ENCODE measurements at places on chromosomes 16 and 17.

DNA sequence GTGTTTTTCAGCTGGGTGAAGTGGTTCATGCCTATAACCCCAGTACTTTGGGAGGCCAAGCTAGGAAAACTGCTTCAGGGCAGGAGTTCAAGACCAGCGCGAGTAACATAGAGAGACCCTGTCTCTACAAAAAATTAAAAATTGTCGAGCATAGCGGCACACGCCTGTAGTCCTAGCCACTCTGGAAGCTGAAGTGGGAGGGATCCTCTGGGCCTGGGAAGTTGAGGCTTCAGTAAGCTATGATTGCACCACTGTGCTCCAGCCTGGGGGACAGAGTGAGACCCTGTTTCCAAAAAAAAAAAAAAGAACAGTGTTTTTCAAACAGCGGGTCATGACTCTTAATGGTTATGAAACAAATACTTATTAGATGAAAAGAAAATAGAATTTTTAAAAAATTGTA, 2.3 kb upstream of the CYTH1 start:
- DNase-seq: no peak

DNA sequence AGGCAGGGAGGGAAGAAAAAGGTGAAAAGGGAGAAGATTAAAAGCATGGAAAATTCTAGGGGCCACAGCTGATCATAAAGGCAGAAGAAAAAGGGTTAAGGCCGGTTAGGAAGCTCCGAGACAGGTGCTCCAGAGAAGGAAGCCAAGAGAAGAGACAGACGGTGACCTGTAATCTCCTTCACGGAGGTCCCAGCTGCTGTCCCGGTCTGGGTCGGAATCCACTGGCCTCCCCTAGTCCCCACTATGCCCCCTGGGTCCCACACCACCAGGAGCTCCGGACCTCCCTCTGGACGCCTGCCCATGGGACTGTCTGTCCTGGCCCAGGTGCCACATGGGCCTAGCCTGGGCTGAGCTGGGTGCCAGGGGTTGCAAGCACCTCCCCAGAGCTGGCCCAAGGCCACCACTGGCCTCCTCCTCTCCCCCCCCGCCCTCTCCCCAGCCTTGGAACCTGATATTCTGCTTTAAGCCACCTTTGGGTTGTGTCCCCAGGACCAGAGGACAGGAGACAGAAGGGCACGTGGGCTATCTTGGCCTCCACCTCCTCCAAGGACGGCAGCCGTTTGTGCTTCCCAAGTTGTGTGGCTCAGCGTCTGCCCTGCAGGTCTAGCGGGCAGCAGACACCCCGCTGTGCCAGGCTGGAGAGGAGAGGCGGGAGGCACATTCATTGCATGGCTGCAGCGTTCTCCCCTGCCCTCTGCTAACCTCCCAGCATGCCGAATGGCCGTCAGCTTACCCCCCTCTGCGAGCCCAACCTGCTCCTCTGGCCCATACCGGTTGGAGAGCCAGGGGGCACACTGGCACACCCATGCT, 102.4 kb downstream of the ENGASE start:
- DNase-seq: no peak

GRCh38 chr16:54585998-54586340, 299.4 kb upstream of the IRX3 start:
- DNase-seq: no peak

DNA sequence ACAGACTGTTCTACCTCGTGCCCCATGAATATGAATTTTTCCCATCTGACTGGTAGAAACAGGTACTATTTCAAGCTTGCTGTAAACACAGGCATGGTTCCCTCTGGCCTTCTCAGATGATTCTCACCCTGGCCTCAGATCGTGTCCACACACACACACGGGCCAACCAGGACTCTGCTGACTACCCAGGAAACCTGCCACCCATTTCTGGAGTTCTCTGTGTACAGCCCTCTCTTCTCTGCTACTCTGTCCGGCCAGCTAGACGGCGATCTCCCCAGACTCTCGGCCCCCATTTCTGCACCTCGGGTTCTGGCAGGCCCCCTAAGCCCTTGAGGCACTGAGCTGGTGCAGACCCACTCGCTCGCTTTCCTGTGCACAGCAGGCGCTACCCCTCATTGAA, 31.2 kb downstream of the RPA1 start:
- no peak for DNase-seq

GRCh38 chr17:19270704-19271611, 33.8 kb downstream of the EPN2 start:
- DNase-seq: no peak

- DNase-seq: no peak
These were observed 1.1 kb downstream of the RARA start for GRCh38 chr17:40309949-40310510.

DNA sequence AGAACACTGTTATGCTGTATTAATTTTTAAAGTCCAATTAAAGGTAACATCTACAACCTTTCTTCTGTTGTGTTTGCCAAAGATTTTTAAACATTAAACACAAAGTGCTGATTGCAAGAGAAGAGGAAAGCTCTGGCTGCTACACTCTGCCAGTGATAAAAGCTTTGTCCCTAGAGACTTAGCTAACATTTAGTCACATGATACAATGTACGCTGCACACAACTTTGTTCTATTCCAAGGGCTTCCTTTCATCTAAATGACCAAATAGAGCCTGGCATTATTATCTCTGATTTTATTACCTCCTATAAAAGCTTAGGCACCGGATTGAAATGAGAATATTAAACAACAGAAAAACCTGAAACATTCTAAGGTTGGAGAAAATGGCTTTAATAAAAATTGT, 388.7 kb upstream of the PMFBP1 start:
- DNase-seq: no peak

DNA sequence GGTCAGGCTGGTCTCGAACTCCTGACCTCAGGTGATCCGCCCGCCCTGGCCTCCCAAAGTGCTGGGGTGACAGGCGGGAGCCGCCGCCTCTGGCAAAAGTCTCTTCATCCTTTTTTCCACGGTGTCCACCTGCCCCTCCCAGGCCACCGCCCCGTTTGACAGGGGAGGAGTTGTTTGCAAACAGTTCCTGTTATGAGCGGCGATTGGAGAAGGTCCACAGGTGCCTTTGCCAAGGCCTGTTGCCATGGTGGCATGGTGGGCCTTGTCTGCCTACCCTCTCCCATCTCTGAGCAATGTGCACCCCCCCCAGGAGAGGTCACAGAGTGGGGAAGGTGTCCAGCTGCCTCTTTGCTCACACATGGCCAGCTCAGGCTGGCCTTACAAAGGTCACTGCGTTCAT, 16.0 kb upstream of the RAP1GAP2 start:
- no peak for DNase-seq

DNA sequence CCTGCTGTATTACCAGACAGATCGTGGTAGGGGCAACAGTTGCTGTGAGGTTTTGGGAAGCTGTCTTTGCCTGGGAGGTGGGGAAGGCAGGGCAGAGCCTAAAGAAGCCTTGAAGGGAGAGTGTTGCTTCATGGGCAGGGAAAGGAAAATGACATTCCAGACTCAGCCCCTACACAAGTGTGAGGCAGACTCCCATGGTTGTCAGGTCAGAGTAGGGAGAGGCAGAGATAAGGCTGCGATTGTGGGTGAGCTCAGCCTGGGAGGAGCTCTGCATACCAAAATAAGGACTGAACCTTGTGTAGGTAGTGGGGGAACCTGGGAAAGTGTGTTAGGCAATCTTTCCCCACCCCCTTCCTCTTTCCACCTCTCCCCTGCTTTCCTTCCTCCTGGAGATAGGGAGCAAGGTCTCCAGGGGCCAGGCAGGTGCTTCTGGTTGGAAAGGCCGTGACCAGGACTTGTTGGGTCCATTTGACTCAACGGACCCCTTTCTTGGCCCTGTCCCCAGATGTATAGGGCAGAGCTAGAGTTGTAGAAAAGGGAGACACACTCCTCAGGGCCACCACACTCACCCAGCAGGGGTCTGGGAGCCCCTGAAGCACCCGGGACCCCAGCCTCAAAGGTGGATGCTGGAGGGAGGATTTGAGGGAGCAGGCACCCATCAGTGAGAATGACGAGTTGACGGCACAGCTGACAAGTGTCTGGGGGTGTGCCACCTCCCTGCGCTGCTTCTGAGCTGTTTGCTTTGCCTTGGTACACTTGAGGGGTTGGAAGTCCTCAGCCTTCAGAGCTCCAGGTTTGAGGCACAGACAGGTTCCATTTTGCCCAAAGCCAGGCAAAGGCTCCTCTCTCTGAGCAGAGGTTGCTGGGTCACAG, 18.5 kb upstream of the TOB1 start:
- DNase-seq: no peak

DNA sequence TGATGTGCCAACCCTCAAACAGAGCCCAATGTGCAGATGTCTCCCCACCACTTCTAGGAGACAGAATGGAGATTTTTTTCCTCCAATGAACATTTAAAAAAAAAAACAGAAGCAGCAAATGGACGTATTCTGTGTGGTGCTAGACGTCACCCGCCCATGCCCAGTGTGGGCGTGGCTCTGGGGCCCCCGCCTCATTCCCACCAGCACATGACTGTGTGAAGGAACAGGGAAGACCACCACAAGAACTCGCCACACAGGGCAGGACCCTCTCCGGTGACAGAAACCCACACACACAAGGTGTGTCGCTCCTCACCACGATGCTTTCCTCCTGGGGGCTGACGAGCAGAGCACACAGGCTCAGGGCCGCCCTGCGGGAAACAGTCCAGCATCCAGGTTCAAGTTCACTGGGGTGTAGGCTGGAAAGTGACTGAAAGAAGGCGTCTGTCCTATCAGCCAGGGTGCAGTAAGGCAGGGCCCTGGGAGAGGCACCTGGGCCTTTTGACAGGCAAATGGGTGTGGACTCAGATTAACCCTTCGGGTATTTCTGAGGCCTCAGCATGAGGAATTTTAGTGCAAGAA, 53.5 kb downstream of the KLHDC4 start:
- no peak for DNase-seq

DNA sequence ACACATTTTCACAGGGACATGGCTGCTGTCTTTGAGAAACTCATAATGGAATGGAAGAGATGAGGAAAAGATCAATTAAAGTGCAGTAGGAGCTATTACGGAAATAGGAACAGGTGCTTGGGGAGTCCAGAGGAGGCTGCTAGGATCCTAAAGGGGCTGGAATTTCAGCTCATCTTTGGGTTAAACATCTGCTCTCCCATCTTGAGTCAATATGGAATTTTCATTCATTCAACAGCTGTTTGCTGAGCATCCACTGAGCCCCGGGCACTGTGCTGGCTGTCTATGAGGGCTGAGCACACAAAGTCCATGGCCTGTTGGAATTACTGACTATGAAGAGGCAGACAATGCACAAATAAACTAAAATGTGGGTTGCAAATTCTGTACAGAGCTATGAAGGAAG, 47.9 kb downstream of the ASIC2 start:
- no peak for DNase-seq

DNA sequence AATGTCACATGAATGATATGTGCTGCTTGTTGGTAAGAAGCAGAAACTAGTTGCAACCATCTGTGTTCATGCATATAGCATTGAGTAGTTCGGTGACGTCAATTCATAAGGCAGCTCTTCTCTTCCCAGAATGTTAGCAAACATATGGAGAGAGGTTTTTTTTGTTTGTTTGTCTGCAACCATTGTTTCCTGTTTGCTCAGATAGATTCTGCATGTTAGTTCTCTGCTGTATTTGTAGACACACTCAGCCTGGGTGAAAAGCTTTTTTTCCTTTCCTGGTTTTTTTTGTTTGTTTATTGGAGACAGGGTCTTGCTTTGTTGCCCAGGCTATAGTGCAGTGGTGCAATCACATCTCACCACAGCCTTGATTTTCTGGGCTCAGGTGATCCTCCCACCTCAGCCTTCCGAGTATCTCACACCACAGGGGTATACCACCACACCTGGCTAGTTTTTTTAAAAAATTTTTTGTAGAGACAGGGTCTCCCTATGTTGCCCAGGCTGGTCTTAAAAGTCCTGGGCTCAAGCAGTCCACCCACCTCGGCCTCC, 16.7 kb downstream of the WSB1 start:
- DNase-seq: peak; percentile 69

DNA sequence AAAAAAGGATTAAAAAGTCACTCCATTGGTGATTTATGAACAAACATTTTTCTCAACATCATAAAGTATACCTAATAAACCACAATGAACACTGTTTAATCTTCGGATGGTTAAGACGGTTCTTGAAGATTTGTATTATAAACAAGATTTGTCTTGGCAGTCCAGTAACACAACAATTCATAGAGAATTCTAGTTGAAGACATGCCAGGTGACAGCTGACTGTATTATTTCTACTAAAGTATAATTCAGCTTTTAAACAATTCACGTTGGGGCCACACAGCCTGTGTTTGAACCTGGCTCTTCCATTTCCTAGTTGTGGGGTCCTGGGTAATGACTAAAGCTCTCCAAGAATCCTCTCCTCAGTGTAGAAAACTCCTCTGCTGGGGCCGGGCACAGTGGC, 22.0 kb downstream of the STX8 start:
- DNase-seq: no peak

GRCh38 chr16:10609402-10609774, 29.0 kb upstream of the EMP2 start:
- no peak for DNase-seq

All from A549 (cell line).